ENCODE measurements at places on chromosomes 2 and 18.
A peak's percentile ranks its signal among the peaks of the same experiment; 100 is the strongest.

DNA sequence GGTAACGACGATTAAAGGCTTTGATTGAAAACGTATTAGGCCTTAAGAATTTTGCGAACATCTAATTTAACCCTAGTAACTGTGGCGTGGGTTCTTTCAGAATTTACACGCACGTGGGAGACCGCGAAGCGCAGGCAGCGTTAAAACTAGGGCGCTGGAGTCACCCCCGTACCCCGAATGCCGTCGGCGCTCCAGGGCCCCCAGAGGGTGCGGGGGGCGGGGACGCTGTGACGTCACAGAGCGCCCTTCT, 673 bp upstream of the SMCHD1 start:
- no peak for DNase-seq

DNA sequence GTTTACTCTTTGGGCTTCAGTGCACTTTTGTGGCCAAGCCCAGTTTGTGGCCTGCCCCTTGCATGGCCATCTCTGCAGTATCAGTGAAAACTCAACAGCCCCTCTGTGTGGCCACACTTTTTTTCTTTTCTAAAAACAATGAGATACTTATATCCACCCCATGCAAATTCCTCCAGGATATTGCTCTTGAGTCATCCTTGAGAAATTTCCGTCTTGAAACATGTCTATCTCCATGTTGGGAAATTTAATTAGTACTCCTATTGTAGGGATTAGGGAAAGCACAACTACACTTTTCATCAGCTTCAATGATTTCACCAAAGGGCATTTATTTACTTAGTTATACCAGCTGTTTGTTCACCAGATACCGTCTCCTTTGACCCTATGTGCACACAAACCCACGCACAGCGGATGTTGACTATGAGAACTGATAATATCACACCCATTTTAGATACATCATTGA, 993.1 kb downstream of the TSN start:
- peak; percentile 51 for DNase-seq

- no peak for DNase-seq
Observed at GRCh38 chr2:154173919-154174318, 302.2 kb downstream of the GALNT13 start.

DNA sequence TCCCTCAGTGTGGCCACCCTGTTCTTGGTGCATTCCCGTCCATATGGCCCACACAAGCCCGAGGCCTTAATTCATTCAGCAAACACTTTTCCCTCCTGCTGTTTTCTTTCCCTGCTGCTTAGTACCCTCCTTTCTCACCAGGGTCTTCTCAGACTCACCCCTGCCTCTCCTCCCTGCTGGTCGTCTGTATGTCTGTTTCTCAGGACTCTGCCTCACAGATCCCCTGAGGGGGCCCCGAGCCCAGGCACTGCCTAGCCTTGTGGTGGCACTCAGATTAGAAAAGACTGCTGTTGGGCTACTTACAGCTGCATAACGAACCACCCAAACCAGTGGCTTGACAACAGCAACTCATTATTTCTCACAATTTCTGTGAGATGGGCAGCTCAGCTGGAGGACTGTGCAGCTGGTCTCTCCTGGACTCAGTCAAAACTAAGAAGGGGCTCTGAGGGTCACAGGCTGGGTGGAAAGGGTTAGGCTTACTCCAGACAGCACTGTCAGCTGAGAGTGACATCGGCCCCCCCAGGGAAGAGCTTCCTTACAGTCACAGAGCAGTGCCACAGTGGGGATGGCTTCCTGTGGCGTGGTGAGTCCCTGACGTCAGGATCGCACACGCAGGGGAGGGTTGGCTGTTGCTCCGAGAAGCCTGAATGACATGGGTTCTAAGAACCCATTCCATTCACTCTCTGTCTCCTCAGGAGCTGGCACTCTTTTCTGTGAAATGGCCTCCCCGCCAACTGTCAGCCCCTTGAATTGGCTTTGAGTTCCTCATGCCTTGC, 139.0 kb downstream of the UXS1 start:
- no peak for DNase-seq

DNA sequence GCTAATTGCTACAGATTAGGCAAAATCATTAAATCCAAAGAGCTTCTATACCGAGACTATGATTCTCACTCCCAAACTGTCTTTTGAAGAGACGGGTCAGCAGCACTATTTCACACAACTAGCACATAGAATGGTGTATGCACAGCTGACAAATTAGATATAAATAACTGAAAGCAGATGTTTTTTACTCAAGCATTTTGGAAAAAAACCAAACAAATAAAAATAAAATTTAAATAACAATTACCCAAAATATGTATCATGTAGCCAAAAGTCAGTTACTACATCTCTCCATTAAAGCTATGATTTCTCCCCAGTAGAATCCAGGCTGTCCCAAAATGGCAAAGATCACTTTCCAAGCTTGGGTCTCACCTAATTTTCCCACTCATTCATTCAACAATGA, 107.9 kb downstream of the TMEM163 start:
- no peak for DNase-seq

DNA sequence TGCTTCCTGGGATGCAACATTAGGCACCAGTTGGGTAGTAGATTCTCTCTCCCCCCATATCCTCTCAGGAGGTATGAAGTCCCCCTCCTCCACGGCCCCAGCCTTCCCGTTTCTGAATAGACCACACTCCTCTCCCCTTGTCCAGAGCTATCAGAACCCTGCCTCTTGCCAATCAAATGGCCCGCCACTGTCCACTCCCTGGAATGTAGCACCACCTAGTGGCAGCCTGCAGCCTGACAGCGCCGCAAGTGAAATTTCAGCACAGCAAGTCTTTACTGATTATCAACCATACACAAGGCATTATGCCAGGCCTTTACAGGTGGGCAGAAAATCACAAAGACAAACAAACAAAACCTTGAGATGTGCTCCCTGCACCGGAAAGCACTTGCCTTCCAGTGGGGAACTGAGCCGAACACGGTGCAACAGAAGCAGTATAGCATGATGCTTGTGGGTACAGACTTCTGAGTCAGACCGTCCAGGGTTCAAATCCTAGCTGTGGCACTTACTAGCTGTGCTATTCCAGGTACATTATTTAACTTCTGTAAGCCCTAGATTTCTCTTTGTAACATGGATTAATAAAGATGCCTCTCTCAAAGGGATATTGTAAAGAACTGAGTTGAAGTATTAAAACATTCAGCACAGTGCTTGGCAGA, 174.0 kb downstream of the SMAD2 start:
- DNase-seq = peak; percentile 44

DNA sequence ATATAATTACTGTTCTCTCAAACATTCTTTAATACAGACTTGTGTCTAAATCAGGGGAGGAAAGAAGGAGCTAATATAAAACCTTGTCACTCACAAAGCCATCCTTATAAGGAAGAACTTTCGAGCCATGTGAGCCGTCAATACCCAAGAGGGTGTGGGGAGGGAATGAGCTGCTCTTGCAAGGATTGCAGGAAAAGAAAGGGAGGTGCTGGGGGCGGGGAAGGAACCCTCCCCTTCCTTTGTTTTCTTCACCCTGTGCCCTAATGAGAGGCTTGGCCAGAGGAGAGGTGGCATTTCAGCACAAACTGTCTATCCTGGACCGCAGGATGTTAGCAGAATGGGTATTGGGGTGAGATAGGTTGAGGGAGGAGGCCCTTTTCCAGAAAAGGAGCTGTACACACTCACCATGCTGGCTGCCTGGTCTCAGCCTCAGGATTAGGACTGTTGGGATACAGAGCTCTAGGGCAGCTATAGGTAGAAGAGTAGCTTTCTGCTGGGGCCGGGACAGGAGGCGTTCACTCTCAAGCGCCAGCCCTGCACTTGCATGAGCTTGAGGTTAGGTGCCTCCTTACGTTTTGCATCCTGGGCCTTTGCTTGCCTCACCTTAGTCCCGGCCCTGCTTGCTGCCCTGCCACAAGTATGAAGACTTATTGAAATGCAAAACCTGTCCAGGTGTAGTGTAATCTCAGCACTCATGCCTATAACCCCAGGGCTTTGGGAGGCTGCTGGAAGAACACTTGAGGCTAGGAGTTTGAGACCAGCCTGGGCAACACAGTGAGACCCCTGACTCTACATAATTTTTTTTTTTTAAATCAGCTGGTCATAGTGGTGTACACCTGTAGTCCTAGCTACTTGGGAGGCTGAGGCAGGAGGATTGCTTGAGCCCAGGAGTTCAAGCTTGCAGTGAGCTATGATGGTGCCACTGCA, 190.5 kb downstream of the LOXHD1 start:
- DNase-seq = no peak

DNA sequence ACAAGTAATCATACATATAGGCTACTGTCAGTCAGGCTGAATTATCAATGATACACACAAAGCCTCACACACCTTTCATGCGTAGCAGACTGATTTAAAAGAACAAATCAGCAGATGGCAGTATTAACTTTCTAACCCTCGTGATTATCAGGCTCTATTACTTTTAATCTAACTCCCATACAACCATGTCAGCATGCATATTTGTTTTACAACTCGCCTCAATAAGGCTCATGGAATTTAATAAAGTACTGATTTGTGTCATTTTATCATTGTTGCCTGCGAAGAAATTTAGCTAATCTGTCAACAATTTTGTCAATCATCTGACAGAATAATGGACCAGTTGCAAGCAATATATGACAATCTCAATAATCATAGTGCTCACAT, 82.8 kb downstream of the SLC25A12 start:
- DNase-seq = peak; percentile 42

GRCh38 chr18:13613591-13614501, 112.5 kb downstream of the FAM210A start:
- DNase-seq = no peak

GRCh38 chr2:239443666-239444567, 43.1 kb upstream of the HDAC4 start:
- DNase-seq = peak; percentile 13

DNA sequence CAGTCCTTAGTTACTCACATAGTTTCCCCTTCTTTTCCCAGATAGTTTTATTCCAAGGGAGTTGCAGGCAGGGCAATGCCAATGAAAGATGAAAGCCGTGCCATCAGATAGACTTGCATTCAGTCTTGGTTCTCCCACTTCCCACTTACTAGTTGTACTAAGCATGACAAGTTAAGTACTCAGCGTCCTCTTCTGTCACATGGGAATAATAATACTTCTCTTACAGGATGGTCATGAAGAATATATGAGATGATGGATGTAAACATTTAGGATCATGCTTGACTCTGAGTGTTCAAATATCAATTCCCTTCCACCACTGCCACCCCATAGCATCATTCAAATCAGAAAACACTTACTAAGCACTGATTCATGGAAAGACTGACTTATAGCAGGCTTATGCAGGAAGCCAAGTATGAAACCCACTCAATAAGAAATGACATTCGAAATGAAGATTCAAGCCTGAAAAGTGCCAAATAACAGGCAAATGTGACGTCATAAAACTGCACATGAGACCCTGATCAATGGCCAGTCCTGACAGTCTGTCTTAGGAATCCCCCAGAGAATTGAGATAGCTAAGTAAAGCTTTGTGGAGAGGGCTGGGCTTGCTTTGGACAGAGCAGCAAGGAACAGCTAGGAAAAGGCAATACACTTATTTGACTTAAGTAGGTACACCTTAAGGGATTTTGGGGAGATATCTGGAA, 11.1 kb upstream of the EVA1A start:
- no peak for DNase-seq

DNA sequence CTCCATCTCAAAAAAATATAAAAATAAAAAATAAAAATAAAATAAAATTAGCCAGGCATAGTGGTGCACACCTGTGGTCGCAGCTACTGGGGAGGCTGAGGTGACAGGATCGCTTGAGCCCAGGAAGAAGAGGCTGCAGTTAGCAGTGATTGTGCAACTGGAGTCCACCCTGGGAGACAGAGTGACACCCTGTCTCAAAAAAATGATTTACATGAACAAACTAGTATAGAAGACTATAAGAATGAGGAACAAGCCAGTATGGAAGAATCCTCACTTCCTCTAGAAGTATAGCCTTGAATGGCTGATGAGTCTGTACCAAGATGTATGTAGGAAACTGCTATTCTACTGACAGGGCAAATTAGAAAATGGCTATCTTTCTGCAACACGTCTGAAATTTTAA, 10.9 kb downstream of the YES1 start:
- no peak for DNase-seq

- DNase-seq = no peak
Observed at GRCh38 chr2:101461381-101461780, 13.5 kb downstream of the RFX8 start.

DNA sequence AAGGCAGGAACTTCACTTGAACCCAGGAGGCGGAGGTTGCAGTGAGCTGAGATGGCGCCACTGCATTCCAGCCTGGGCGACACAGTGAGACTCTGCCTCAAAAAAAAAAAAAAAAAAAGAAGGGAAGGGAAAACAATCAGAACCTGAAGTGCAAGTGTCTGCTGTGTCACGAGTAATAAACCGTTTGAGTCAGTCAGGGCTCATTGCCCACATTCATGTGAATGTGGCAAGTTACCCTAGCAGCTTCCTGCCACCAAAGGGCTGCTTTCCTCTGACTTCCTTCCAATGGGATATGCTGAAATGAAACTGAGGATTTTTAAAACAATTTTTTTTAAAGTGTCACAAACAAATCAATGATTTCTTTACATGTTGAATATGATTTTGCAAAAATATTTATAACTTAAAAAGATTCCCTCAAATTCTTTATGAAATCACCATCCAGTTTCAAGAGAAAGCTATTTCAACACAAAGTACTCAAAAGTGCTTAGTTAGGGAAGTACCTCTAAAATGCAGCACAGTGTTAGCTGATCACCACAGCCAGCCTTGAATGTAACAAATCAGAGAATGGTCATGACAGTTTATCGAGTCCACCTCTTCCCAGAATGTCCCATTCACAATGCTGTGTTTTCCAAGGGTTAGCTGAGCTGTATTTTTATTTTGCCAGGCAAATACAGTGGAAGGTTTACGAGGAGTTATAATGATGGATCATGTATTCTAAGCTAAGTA, 36.4 kb downstream of the WDSUB1 start:
- peak; percentile 75 for DNase-seq

- DNase-seq = peak; percentile 89
Observed at GRCh38 chr2:44120428-44120827, 48.2 kb upstream of the PPM1B start.

DNA sequence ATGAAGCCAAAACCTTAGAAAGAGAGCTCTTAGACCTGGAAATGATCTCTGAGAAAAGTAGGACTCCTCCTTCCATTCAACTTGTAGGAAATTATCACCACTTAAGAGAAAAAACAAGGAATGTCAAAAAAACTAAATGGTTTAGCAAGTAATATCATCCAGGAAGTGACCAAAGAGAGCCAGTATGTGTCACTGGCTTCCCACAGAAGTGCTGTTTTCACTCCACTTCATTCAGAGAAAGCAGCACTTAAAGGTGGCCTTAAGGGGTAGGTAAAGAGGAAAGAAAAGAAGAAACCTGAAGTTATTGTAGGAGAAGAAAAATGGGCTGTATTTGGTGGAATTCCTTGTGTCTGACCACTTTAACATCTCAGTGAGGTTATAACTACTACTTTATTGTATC, 414.4 kb upstream of the ETAA1 start:
- DNase-seq = no peak

- no peak for DNase-seq
Observed at GRCh38 chr2:197615016-197615652, 60.3 kb downstream of the RFTN2 start.

GRCh38 chr2:71555798-71556454, 102.6 kb downstream of the DYSF start:
- no peak for DNase-seq
